ENCODE measurements at places on chromosomes 2 and 18. TPM values are rescaled to one million over a fixed set of nuclear protein-coding genes. Genes with fewer than 3 reads are reported as not detected.

The GNLY gene
- total RNA-seq = not detected

- DNase-seq = no peak
Observed at GRCh38 chr2:120430957-120431356, 85.0 kb downstream of the INHBB start.

- DNase-seq = no peak
Observed at GRCh38 chr2:46122318-46122976, 174.8 kb upstream of the EPAS1 start.

DNA sequence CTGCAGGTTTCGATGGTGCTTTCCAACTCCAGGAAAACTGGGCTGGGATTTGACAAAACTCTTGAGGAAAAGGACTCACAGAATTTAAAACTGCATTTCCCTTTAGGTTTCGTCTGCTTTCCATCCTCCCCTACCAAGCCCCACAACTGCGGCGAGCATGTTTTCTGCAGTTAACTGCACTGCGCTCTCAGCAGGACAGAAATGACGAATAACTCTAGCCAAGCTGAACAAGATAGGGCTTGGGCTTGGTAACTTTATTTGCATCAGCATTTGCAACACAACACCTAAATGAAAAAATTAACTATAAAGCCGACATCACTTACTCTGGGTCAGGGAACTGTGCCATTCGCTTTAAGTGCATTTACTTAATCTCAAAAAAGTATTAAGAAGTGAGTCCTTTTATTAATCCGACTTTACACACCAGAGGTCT lies 669 bp upstream of the PIKFYVE start:
- no peak for DNase-seq

DNA sequence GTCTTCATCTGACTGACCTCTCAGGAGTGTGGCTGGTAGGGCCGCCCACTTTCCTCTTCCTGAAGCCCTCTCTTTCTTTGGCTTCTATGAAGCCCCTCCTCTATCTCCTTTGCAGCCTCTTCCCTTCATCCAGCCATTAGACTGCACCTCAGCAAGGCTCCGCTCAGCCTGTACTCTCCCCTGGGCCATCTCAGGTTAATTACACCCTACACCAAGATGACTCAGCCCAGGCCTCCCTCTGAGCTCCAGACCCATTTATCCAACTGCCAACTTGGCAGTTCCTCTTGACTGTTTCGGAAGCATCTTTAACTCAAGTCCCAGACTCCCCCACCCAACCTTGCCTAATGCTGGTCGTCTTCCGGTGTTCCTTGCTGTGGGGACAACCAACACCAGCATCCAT lies 5.8 kb upstream of the WNT6 start:
- DNase-seq = no peak

- no peak for DNase-seq
Observed at GRCh38 chr18:36762074-36762473, 66.7 kb downstream of the TPGS2 start.

GRCh38 chr2:190696792-190697398 lies 48.0 kb downstream of the NAB1 start:
- no peak for DNase-seq

DNA sequence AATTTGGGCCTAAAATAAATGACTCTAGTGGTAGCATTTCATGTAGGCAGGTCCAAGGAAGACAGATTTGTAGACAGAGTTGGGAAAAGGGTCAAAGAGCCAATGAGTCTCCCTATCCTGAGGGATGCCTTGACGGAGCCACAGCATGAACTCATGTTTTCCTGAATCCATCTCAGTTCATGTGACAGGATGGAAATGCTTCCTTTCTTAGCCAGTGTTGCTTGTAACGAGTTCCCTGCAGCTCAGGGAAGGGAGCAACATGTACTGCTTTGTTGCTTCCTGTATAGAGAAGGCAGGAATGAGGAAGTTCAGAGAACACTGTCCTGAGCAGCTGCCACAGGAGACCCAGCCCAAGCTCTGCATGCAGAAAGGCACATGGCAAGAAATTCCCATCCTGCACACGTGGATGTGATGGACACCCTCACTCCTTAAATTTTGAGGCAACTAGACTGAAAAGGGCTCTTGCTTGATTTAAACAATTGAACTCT lies 27.9 kb downstream of the TMEM17 start:
- peak; percentile 90 for DNase-seq

DNA sequence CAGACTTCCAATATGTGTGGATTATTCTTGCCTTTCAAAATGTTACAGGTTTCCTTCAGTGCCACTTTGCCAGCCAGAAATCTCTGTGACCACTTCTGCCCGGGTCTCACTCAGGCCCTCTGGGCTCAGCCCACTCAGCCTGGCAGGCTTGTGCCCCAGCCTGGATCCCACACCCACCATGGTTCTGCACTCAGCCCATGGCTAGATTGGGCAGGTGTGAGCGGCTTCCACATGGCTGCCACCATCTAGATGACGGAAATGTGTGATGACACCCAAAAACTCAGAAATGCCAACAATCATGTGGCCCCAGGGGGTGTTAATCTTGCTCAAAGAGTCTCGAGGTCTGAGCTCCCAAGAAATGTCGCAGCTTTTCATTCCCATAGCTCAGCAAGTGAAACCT lies 1097.5 kb upstream of the SLC39A10 start:
- DNase-seq = no peak

DNA sequence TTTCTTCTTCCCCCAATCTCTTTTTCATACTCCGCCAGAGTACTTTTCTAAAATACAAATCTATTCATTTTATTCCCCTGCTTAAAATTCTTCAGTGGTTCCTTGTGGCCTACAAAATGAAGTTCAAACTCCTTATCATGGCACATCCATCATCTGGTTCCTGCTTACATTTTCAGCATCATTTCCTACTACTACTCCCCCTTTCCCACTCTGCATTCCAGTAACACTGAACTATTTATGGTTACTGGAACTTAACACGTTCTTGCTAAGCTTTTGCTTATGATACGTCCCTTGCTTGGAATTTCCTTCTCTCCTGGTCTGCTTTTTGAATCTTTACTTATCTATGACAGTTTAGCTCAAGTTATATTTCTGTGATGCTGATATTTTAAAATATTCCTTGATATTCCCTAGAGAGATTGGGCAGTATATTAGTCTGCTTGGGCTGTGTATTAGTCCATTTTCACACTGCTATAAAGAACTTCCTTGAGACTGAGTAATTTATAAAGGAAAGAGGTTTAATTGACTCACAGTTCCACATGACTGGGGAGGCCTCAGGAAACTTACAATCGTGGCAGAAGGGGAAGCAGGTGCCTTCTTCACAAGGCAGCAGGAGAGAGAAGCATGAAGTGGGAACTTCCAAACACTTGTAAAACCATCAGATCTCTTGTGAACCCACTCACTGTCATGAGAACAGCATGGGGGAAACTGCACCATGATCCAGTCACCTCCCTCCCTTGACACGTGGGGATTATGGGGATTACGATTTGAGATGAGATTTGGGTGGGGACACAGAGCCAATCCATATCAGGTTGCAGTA lies 53.2 kb downstream of the BMPR2 start:
- DNase-seq = peak; percentile 90
